Ecto neural progenitor cell (in vitro differentiated cells): ENCODE measurements at places on chromosomes 4 and X.

DNA sequence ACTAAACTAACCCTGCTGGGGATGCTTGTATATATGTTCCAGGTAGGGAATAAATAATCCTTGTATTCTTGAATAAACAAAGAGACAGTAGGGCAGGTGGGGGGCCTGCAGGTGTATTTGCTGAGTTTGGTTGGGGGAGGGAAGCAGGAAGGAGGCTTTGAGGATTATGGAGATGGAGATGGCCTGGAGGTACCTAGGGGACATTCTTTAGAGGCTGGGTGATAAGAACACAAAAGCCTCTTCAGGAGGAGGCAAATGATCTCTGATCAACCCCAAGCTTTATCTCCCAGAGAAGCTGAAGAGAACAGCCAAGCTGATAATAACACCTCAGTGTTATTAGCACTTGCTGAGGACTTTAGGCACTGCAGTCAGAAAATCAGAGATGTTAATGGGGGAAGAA is 187.7 kb downstream of the MGST2 start:
- no peak for DNase-seq

DNA sequence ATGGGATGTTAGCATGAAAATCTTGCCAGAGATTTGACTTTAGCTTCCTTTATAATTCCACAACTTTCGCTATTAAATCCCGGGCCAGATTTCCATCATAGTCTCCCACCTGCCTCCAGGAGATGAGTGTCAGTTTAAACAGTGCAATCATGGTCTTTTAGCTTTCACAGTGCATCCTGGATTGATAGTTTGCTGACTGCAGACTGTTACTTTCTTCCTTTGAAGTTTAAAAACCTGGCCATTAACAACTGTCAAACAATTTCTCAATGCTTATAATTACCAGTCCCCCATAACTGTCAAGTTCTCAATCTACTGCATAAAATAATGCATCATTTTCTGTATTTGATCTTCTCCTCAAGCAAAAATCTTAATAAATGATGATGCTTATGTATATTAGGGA is 108.4 kb upstream of the FSTL5 start:
- no peak for DNase-seq

GRCh38 chr4:37892641-37893040 is 1.8 kb downstream of the TBC1D1 start:
- DNase-seq: no peak

GRCh38 chrX:136920001-136920400 is 39.5 kb upstream of the RBMX start:
- no peak for DNase-seq

- DNase-seq: no peak
Observed at GRCh38 chrX:14738643-14739042, 134.2 kb downstream of the FANCB start.

DNA sequence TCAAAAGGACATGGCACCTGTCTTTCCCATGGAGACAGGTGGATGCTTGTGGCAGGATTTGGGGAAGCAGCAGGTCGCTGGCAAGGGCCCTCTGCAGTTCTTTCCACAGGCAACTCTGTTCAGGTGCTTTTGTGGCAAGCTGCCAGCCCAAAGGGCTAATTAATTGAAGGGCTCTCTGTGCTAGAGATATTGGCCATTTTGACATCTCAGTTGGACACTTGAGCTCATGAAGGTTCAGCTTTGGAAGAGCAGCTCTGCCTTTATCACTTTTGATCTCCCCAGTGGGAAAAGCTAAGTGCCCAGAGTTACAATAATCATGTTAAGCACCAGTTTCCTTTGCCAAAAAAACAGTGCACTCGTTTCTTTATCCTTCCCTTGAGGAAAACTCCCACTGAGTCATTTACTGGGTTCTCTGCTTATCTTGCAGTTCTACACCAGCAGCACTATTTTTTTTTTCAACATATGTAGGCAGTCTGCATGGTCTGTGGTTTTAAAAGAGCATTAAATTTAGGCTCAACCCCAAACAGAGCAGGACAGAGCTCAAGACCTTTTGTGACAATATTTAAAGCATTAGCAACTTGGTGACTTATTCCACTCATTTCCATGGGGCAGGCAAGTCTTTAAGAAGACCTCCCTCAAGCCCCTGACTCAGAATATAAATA is 336.4 kb upstream of the RASGEF1B start:
- DNase-seq: no peak

DNA sequence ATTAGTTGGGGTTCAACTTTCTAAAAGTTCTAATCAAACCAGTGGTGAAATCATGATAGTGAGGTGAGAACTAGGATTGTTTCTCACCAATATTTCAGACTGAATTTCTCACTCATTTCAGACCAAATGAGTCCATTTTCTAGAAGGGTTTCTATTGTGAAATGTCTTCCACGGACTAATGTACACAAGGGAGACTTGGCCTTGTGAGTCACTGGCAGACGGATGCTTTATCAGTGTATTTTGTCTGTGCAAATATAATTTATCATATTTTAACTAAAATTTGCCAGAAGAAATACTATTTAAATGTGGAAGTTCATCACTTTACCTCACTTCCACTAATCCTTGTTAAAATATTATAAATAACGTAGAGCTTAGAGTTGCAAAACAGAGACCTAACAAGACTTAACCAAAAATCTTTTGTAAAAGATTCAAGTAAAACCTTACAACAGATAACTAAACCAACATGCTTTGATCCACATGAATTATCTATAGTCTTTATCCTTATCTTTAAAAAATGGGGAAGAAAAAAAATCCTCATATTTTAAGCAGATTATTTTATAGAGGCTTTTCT is 506.0 kb upstream of the FAM241A start:
- no peak for DNase-seq

DNA sequence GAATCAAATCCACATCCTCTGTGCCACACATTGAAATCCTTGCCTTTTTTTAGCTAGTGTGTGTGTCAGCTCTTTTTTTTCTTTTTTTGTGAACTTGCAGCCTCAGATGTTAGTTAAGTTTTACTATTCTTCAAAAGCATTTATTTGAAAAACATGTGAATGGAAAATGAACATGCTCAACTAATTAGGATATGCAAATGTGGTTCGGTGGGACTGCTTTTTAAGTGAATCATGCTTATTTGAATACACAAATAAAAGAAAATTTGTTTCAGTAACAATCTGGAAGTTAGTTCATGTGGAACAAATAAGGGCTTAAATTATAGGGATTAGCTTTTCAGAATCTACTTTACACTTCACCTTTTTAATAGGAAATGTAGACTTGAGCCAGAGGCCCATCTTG is 751.5 kb upstream of the FAM241A start:
- DNase-seq: no peak

GRCh38 chrX:73398185-73398914 is 48.5 kb upstream of the CDX4 start:
- no peak for DNase-seq

- DNase-seq: no peak
Observed at GRCh38 chr4:119478446-119479179, 150.0 kb downstream of the PDE5A start.

DNA sequence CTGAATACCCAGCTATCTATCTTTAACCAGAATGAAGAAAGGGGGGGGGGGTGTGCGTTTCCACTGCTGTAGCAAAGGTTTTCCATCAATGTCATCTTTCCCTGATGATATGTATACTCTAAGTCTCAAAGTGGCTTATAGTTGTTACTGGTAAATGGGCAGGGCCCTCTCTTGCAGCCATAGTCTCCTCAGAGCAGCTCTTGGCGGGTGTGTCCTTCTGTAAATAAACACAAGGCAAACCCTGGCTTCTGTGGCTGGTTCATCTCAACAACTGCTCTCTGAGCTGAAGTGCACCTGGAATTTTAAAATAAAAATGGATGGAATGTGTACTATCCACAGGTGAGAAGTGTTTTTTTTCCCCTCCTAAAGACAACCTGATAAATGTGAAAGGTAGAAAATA is 57.5 kb upstream of the SCML1 start:
- DNase-seq: no peak

DNA sequence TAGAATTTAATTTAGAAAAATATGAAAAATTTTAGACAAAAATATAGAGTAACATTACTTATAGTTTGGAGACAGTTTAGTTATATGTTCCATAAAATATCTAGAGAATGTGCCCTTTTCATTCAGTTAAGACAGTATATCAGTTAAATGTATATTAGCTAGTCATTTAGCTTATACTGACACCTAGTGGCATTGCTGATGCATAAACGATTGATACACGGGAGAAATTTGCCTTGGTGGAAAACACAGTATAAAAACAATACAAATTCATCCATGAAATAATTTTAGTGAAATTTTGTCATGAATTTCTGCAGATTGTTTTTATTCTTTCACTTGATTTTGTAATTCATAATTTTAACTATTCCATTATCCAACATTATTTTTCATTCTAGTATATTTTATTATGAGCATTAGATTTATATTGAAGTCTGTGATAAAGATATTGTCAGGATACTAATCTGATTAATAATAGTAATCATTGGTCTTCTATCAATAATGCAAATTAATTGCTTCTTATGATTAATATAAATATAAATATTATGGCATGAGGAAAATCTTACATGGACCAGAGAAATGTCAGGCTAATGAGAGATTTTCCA is 219.0 kb downstream of the TLL1 start:
- no peak for DNase-seq

DNA sequence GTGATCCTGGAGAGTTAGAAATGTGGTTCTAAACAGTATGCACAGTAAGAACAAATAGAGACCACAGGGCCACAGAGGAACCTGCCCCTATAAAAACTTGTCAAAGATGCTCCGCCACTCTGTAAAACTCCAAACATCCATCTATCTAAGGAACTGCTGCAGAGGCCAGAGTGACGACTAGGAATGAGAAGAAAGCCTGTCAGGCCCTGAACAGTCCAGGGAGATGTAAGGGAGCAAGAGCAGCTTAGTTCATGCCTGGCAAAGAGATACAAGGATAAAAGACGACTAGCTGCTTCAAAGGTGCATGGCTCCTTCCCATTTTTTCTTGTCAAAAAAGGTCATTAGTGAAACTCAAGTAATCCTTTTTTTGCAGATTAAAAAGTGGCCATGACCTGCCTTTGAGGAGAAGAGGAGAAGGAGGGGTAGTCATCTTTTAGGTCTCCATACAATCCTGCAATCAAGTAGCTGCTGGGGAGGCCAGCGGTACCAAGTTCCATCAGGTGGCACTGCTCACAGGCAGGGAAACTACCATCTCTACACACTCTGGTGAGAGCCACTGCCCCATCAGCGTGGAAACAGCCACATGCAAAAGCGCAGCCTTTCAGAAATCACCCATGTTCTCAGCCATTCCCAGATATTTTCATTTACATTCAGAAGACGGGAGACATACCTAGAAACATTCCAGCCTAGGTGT is 162.1 kb downstream of the TSPAN5 start:
- no peak for DNase-seq

GRCh38 chr4:168199260-168199957 is 107.1 kb downstream of the ANXA10 start:
- no peak for DNase-seq

GRCh38 chrX:39602195-39602594 is 495.6 kb downstream of the BCOR start:
- no peak for DNase-seq
